ENCODE measurements at places on chromosomes 6 and 20. TPM values are rescaled to one million over a fixed set of nuclear protein-coding genes. Genes with fewer than 3 reads are reported as not detected.

The HLA-DPA1 gene
- 0.86 TPM for total RNA-seq

The CASS4 gene
- 1.2 TPM for total RNA-seq

The HLA-DOB gene
- total RNA-seq: not detected

The ASIP gene
- total RNA-seq: not detected

The SF3B5 gene
- total RNA-seq: 186 TPM

The TRIM40 gene
- total RNA-seq: not detected

The GINS1 gene
- 31.1 TPM for total RNA-seq

The GPX5 gene
- not detected for total RNA-seq

The OR2J3 gene
- not detected for total RNA-seq

The ABHD12 gene
- 48.8 TPM for total RNA-seq

The NKAPL gene
- total RNA-seq: not detected

The DAAM2 gene
- total RNA-seq: 109 TPM

The RPS6KA2 gene
- total RNA-seq: 43.7 TPM

The FUT9 gene
- not detected for total RNA-seq

The MLIP gene
- 4.3 TPM for total RNA-seq

The SCRT2 gene
- total RNA-seq: not detected

The BPIFA1 gene
- total RNA-seq: not detected

The WFDC10B gene
- not detected for total RNA-seq

The OTOR gene
- total RNA-seq: not detected

The SYCP2 gene
- 0.71 TPM for total RNA-seq

The LY6G6C gene
- total RNA-seq: 0.51 TPM

The FAM209B gene
- total RNA-seq: not detected

The CTAGE9 gene
- not detected for total RNA-seq
